ENCODE measurements at places on chromosomes 7 and 10. TPM values are rescaled to one million over a fixed set of nuclear protein-coding genes. Genes with fewer than 3 reads are reported as not detected.

DNA sequence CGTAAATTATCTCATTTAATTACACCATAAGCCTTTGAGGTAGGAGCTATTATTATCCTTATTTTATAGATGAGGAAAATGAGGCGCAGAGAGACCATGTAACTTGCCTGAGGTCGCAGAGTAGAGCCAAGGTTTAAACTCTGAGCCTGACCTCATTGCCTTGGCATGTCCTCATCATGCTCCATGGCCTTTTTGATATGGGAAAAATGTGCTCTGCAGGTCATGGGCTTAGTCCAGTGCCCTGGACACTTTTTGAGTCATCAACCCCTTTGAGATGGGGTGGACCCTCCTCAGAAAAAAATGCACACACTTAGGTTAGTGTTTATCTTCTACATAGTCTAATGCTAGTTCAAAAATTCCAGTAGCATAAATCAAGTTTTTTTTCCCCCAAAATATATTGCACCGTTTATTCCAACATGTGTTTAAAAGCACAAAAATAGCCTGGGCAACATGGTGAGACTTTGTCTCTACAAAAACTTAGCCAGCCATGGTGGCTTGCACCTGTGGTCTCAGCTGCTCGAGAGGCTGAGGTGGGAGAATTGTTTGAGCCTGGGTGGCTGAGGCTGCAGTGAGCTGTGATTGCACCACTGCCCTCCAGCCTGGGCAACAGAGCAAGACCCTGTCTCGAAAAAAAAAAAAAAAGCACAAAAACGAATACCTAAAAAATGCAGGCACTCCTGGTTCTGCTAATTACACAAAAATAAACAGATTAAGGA is 28.6 kb upstream of the TMEM178B start:
- DNase-seq = no peak

DNA sequence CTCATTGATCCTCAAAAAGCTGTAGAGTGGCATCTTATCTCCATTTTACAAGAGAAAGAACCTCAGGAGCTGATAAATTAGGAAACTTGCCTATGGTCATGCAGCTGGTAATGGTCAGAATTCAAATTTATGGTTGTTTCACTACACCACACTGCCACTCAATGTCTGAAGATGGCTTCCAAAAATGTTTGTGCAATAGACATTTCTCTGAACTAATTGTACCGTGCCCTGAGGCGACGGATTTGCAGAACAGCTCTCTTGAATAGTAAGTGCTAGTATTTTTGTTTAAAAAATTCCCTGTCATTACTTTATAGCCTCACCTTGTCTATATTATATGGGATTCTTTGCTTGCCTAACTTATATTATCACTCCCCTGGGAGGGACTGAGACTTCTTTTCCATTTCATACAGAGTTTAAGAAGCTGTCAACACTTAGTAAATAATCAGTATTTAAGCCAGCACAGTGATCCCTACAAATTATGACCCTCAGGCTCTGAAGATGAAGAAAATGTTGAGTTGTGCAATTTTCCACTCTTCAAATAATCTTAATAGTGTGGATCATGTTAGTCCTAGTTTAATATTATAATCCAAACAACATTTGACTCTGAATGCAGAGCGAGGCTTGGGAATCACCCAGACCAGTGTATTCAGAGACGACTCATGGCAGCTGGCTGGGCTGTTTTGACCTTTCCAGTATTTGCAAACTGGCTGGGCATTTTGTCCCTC is 346.6 kb downstream of the PTEN start:
- no peak for DNase-seq

DNA sequence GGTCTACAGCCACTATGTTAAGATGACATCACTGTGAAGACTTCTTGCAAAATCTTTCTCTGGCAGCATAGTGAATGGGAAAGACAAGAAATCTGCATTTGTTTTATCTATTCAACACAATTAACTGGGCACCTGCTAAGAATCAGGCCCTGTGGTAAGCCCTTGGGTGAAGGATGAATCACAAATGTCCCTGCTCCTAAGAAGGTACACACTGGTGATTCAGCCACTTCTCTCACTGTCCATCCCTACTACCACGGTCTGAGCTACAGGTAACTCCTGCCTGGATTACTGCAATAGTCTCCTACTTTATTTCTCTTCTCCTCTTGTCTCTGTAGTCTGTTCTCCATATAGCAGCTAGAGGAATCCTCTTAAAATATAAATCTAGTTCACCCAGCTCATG is 116.1 kb downstream of the HIBADH start:
- no peak for DNase-seq

DNA sequence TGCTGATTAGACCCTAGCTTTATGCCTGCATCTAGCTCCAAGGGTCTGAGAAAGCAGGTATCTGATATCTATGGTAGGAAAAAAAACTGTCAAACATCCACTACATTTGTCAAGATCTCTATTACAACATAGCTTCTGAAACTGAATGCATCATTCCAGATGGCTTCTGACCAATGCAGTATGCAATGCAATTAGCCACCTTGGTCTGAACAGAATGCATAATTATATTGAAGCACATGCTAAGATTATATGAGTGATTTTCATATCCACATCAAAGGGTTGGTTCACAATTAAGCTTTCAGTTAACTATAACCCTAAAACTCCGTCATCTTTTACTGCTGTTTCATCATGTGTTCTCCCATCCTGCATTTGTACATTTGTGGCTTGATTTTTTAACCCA is 271.4 kb downstream of the POLR1F start:
- no peak for DNase-seq

GRCh38 chr10:47182934-47183703 is 116.9 kb upstream of the GDF10 start:
- no peak for DNase-seq

DNA sequence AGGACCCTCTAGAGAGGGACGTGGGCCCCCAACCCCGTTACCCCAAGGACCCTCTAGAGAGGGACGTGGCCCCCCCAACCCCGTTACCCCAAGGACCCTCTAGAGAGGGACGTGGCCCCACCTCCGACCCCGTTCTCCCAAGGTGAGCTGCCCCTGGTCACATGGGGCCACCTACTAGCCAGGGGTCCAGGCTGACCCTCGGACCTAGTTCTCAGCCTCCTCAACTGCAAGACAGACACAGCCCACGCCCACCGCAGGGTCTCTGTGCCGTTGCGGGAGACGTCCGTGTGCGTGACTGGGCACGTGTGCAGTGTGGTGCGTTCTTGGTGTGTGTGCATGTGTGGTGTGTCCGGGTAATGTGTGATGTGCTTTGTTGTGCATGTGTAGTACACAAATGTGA is 21.6 kb upstream of the UTF1 start:
- no peak for DNase-seq

- DNase-seq = no peak
Observed at GRCh38 chr7:43136064-43136463, 23.6 kb downstream of the HECW1 start.

- no peak for DNase-seq
Observed at GRCh38 chr10:80265740-80266512, 23.5 kb downstream of the MAT1A start.

- DNase-seq = no peak
Observed at GRCh38 chr7:2120841-2121830, 111.6 kb downstream of the MAD1L1 start.

- DNase-seq = no peak
Observed at GRCh38 chr7:38451840-38452239, 178.4 kb upstream of the TARP start.

GRCh38 chr7:105853931-105854419 is 22.4 kb downstream of the ATXN7L1 start:
- no peak for DNase-seq

Gene PIP
- not detected for total RNA-seq

Gene TMEM184A
- 2.8 TPM for total RNA-seq
